ENCODE measurements at places on chromosomes 11 and 22.

GRCh38 chr11:25633230-25633629 lies 698.7 kb upstream of the ANO3 start:
- H3K4me1 ChIP-seq: no peaks in the 10 kb centered on the region
- no peak overlapping the region for H3K27ac ChIP-seq
- H3K27me3 ChIP-seq: no peaks in the 10 kb centered on the region
- no peak overlapping the region for H3K4me3 ChIP-seq

DNA sequence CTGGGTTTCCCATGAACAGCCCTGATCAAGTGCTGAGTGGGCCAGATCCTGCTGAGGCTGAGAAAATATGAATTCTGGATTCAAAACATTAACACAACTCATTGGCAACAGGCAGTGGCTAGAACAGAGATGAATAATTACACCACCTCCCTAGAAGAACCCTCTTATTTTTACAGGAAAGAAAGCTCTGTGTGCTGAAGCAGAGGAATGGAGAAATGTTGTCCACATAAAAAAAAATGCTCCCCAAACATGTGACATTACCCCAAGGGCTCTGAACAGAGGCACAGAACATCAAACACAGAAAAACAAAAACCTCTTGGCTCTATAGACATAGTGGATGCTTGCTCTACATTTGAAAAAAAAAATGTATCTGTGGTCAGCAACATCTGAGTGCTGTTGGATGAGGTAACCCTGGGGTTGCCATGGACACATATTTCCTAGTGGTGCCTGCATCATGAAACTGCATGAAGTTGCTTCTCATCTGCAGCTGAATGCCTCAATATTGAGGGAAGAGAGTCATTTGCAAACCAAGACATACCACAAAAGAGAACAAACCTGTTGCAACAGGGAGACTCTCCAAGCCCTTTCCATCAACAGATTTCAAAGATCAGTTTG lies 98.8 kb downstream of the SNX19 start:
- H3K4me3 ChIP-seq: no peak overlapping the region
- ATAC-seq: peak; percentile 69
- H3K27me3 ChIP-seq: no peaks in the 10 kb centered on the region
- no peak overlapping the region for H3K27ac ChIP-seq
- no peaks in the 10 kb centered on the region for H3K4me1 ChIP-seq
- no peaks in the 10 kb centered on the region for H3K36me3 ChIP-seq

GRCh38 chr11:57224537-57224936 lies 12.5 kb downstream of the APLNR start:
- ATAC-seq: no peak
- no peaks in the 10 kb centered on the region for H3K36me3 ChIP-seq
- H3K27ac ChIP-seq: no peak overlapping the region

DNA sequence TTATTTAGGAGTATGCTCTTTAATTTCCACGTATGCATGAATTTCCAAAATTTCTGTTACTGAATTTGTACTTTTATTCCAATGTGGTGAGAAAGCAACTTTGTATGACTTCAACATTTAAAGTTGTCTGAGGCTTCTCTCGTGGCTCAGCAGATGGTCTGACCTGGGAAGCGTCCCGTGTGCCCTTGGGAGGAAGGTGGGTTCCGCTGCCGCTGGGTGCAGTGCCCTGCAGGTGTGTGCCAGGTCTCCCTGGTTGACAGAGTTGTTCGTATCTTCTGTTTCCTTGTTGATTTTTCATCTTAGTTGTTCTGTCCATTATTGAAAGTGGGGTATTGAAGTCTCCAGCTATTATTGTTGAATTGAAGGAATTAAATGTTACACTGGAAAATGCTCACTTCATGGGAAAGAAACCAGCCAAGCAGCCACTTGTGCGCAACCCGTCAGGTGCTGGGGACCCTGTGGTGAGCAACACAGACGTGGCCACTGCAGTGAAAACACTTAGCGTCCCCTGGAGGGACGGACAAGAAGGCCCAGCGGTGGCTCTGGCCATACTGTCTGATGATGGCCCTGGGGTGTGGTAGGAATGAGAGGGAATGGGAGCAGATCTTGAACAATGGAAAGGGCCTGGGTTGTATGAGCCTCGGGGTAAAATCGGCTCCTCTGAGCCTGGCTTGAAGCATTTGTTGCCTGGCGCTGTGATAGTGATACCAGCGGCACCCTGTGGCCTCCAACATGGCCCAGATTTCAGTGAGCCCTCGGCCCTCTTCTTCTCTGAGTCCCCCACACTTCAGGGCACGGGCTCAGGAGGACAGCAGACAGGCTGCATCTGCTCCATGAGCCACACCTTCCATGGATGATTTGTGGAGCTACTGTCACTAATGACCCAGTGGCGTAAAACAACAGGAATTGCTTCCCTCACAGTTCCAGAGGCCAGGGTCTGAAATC lies 31.5 kb upstream of the KRTAP5-7 start:
- H3K27ac ChIP-seq: no peak overlapping the region
- H3K4me3 ChIP-seq: no peak overlapping the region
- H3K4me1 ChIP-seq: no peaks in the 10 kb centered on the region

- no peak overlapping the region for H3K4me3 ChIP-seq
- no peaks in the 10 kb centered on the region for H3K27me3 ChIP-seq
- no peak overlapping the region for H3K27ac ChIP-seq
- peaks cover 4% of the 10 kb centered on the region for H3K4me1 ChIP-seq
- ATAC-seq: no peak
- H3K36me3 ChIP-seq: no peaks in the 10 kb centered on the region
These were observed 4.8 kb upstream of the APOBEC3H start for GRCh38 chr22:39092111-39092862.

DNA sequence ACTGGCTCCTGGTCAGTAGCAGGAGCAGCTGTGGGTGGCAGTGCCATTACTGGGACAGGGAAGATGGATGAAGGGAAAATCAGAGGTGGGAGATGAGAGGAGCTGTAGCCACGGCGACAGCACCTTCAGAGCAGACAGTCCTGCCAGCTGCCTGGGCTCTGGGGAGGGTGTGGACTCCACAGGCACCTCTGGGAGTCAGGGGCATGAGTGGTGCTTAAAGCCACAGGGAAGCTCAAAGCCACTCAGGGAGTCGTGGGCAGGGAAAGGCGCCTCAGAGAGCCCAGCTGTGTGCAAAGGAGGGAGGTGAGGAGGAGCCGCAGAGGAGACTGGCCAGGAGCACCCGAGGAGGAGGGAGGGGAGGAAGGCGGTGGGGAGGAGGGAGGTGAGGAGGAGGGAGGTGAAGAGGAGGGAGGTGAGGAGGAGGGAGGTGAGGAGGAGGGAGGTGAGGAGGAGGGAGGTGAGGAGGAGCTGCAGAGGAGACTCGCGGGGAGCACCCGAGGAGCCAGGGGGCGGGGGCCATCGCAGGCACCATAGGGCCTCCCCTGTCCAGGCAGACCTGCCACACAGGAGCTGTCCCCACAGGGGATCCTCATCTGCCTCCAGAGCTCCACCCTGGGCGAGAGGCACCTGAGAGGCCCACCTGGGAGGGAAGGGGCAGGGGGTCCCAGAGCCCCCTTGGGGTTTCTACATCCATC lies 977.6 kb downstream of the BRD1 start:
- H3K27me3 ChIP-seq: peaks cover 34% of the 10 kb centered on the region
- no peak overlapping the region for H3K4me3 ChIP-seq
- H3K27ac ChIP-seq: no peak overlapping the region
- no peaks in the 10 kb centered on the region for H3K36me3 ChIP-seq
- H3K4me1 ChIP-seq: no peaks in the 10 kb centered on the region

- H3K27ac ChIP-seq: no peak overlapping the region
- ATAC-seq: no peak
- H3K4me3 ChIP-seq: no peak overlapping the region
- no peaks in the 10 kb centered on the region for H3K36me3 ChIP-seq
- H3K27me3 ChIP-seq: peaks cover 10% of the 10 kb centered on the region
These were observed 545.4 kb downstream of the TBC1D22A start for GRCh38 chr22:47307822-47308221.

GRCh38 chr22:35549328-35549727 lies 8.7 kb downstream of the RASD2 start:
- no peak overlapping the region for H3K4me3 ChIP-seq
- H3K27ac ChIP-seq: peak overlapping the region; percentile 55
- no peaks in the 10 kb centered on the region for H3K4me1 ChIP-seq
- ATAC-seq: no peak

GRCh38 chr11:117221775-117222517 lies 9.9 kb downstream of the PCSK7 start:
- peak; percentile 58 for ATAC-seq
- no peak overlapping the region for H3K4me3 ChIP-seq
- no peaks in the 10 kb centered on the region for H3K27me3 ChIP-seq
- peak overlapping the region; percentile 95 for H3K27ac ChIP-seq
- H3K36me3 ChIP-seq: peaks cover 55% of the 10 kb centered on the region

- peaks cover 98% of the 10 kb centered on the region for H3K27me3 ChIP-seq
- H3K27ac ChIP-seq: peak overlapping the region; percentile 85
- peaks cover 15% of the 10 kb centered on the region for H3K4me1 ChIP-seq
- no peaks in the 10 kb centered on the region for H3K36me3 ChIP-seq
- ATAC-seq: no peak
These were observed 130.5 kb upstream of the C11orf58 start for GRCh38 chr11:16607675-16608644.

GRCh38 chr11:100740440-100740839 lies 53.4 kb downstream of the ARHGAP42 start:
- no peaks in the 10 kb centered on the region for H3K36me3 ChIP-seq
- no peaks in the 10 kb centered on the region for H3K27me3 ChIP-seq
- H3K4me3 ChIP-seq: no peak overlapping the region
- no peak overlapping the region for H3K27ac ChIP-seq
- no peak for ATAC-seq

- no peaks in the 10 kb centered on the region for H3K27me3 ChIP-seq
- H3K4me1 ChIP-seq: peaks cover 34% of the 10 kb centered on the region
- H3K27ac ChIP-seq: peak overlapping the region; percentile 28
- H3K36me3 ChIP-seq: no peaks in the 10 kb centered on the region
These were observed 61.4 kb downstream of the TP53I11 start for GRCh38 chr11:44889266-44889665.

DNA sequence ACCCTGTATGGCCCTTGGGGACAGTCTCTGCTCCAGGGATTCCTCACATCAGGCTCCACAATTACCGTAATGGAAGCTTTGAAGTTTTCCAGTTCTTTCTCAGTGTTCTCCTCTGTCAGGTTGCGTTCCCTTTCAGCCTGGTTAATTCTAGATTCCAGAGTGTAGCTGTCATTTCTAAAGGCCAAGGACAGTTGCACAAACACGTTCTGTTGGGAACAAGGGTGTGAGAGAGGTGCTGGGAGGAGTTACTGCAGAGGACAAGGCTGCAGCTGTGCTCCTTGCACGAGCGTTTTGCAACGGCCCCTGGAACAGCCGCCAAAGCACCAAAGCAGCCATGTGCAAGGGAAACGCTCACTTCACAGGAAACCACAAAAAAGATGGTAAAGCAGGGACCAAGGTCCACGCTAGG lies 35.9 kb upstream of the LYVE1 start:
- H3K27me3 ChIP-seq: no peaks in the 10 kb centered on the region
- peak overlapping the region; percentile 80 for H3K27ac ChIP-seq
- peaks cover 90% of the 10 kb centered on the region for H3K36me3 ChIP-seq
- H3K4me1 ChIP-seq: peaks cover 10% of the 10 kb centered on the region
- H3K4me3 ChIP-seq: no peak overlapping the region
- ATAC-seq: peak; percentile 68

DNA sequence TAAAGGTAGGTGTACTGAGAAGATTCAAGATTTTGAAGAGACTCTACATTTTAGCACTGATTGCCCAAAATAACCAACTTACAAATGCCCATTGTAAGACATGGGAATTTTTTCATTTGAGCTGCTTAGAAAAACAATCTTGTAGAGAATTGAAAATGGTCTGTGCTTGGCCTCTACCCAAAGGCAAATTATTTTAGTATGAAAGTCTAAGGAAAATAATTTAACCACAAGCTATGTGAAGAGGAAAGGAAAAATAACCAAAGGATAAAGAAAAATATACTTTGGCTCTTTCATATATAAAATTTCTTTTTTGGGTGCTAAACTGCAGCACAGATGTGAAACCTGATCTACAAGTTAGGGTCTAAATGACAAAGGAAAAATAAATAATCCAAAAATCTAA lies 54.9 kb downstream of the ME3 start:
- H3K27ac ChIP-seq: no peak overlapping the region
- H3K36me3 ChIP-seq: no peaks in the 10 kb centered on the region
- no peaks in the 10 kb centered on the region for H3K4me1 ChIP-seq
- ATAC-seq: no peak
- H3K4me3 ChIP-seq: no peak overlapping the region

DNA sequence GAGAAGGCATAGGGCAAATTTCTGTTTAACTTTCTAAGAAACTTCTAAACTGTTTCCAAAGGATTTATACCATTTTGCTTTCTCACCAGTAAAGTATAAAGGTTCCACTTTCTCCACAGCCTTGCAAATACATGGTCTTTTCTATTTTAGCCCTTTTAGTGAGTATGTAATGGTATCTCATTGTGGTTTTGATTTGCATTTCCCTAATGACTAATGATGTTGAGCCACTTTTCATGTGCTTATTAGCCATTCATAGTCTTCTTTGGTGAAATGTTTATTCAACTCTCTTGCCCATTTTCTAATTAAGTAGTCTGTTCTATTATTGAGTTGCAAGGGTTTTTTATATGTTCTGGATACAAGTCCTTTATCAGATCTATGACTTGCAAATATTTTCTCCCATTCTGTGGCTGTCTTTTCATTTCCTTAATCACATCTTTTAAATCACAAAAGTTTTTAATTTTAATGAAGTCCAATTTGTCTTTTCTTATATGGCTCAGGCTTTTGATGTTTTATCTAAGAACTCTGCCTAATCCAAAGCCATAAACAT lies 83.8 kb upstream of the KCNQ1OT1 start:
- no peaks in the 10 kb centered on the region for H3K36me3 ChIP-seq
- no peak for ATAC-seq
- H3K27me3 ChIP-seq: no peaks in the 10 kb centered on the region
- no peak overlapping the region for H3K4me3 ChIP-seq
- no peak overlapping the region for H3K27ac ChIP-seq

GRCh38 chr11:13277768-13278608 lies at the start of gene BMAL1:
TSS of gene BMAL1 (plus strand) at chr11:13277790. CDS start at chr11:13354309, 76,519 bp downstream.
- ATAC-seq: peak; percentile 52
- H3K4me1 ChIP-seq: no peaks in the 10 kb centered on the region
- no peaks in the 10 kb centered on the region for H3K36me3 ChIP-seq
- H3K27me3 ChIP-seq: no peaks in the 10 kb centered on the region

DNA sequence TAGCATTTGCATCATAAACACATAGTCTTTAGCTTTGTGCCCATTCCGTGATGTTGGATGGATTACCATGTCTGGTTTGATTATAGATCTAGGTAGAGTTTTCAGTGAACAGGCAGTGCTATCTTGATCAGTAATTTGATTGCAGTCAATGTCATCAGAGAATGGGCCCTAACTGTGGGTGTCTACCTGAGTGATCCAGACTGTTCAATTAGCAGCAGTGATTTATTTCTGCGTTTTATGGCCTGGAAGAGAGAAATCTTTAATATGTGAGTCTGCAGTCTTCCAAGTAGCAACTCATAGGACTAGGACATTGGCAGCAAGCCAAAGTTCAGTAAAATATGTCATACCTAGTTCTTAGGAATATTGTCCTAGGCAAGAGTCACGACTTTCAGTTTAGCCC lies 80.3 kb downstream of the CASP12 start:
- no peaks in the 10 kb centered on the region for H3K36me3 ChIP-seq
- H3K4me1 ChIP-seq: no peaks in the 10 kb centered on the region
- no peak overlapping the region for H3K27ac ChIP-seq
- no peak overlapping the region for H3K4me3 ChIP-seq

DNA sequence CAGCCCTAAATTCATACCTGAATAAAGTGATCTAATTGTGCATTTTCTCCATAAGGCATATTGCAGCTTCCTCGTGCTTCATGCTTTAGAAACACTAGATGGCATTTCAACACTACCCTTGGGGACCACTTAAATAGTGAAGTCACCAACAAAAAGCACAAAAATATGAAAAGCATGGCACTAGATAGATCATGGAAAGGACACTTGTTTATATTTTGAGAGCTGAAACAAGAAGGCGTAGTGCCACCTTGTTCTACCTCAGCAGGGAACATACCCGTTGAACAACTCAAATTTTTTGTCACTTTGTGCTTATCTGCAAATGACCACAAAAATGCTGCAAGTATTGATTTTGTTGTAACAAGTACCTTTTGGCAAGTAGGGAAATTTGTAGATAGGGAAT lies 8.6 kb downstream of the TBCEL start:
- no peak overlapping the region for H3K27ac ChIP-seq
- H3K4me1 ChIP-seq: no peaks in the 10 kb centered on the region
- no peaks in the 10 kb centered on the region for H3K36me3 ChIP-seq
- no peaks in the 10 kb centered on the region for H3K27me3 ChIP-seq
